ENCODE measurements at places on chromosomes 11 and 22.

GRCh38 chr22:26259510-26259909, 90.2 kb downstream of the SEZ6L start:
- no peak for DNase-seq

- DNase-seq = peak; percentile 6
Observed at GRCh38 chr11:2807801-2808241, 77.8 kb downstream of the CDKN1C start.

GRCh38 chr11:122336706-122337105, 220.7 kb upstream of the BLID start:
- no peak for DNase-seq

- DNase-seq = no peak
Observed at GRCh38 chr22:46537946-46538813, 760 bp upstream of the CELSR1 start.

GRCh38 chr11:75596914-75597313, 34.9 kb downstream of the SERPINH1 start:
- no peak for DNase-seq

- no peak for DNase-seq
Observed at GRCh38 chr11:34040571-34040970, 11.0 kb upstream of the CAPRIN1 start.

DNA sequence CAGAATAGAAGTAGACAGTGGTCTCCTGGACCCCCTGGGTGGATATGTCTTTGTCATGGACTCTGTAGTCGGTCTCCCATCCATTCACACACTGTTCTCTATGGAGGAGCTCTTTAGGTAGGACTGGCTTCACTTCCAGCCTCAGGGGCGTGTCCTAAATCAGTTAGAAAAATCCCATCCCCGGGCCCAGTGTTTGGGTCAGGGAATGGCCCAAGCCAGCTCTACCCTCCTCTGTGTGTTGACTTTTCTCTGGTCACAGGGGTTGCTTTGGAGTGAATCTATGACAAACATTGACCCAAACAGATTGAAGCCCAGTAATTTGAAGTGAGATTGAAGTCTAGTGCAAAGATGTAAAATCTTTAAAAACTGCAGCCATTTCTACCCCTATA, 34.0 kb downstream of the WEE1 start:
- DNase-seq = no peak

- no peak for DNase-seq
Observed at GRCh38 chr11:30938171-30938570, 352.0 kb upstream of the MPPED2 start.

DNA sequence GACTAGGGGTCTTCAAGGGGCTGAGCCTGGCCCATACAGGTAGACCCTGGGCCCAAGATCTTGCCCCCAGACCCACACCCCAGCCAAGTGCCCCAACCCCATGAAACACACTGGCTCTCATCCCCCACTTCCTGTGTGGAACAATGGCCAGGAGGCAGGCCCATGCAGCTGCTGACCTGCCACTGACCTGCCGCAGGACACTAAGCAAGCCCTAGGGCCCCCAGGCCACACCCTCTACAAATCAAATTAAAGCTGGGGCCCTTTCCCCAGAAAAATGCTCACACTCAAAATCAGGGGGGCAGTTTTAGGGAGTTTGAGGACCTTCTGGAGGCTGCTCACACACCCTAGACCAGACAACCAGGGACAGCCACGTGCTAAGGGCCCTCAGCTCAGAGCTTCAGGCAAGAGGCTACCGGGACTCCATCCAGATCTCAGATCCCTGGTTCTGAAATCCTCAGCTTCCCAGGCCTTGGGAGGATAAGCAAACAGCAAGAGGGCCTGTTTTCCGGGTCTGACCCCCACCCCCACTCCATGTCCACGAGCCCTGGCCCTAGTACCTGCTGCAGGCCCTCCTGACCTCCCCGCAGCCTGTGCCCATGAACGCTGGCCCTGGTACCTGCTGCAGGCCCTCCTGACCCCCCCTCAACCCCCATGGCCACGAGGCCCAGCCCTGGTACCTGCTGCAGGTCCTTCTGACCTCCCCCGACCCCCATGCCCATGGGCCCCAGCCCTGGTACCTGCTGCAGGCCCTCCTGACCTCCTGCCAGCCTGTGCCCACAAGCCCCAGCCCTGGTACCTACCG, 10.0 kb downstream of the CARD10 start:
- DNase-seq = no peak

DNA sequence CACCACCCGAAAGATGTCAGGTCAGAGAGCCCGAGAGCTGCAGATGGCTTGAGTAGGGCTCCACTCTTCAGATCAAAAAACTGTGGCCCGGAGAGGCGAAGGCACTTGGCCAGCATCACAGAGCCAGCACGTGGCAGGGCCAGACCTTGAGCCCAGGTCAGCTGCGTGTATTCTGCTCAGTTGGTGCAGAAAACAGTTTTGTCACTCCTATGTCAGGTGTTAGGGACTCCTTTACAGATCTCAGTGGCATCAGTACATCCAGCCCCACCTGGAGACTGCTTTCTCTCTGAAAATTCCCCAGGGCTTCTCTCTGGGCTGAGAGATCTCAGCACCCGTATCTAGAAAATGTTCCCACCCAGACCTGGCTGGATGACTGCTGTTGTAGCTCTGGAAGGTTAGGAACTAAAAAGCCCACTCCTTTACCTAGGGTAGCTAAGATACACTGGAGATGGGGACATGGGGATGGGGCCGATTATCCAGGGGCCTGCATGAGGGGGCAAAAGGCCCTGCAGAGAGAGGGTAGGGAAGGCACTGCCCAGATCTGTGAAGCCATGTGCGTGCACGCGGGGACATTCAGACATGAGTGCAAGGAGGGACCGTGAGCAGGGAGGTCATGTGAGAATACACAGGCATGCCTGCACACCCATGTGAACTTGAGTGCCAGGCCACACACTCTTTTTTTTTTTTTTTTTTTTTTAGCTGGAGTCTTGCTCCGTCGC, 3.4 kb downstream of the APOA1 start:
- peak; percentile 66 for DNase-seq

DNA sequence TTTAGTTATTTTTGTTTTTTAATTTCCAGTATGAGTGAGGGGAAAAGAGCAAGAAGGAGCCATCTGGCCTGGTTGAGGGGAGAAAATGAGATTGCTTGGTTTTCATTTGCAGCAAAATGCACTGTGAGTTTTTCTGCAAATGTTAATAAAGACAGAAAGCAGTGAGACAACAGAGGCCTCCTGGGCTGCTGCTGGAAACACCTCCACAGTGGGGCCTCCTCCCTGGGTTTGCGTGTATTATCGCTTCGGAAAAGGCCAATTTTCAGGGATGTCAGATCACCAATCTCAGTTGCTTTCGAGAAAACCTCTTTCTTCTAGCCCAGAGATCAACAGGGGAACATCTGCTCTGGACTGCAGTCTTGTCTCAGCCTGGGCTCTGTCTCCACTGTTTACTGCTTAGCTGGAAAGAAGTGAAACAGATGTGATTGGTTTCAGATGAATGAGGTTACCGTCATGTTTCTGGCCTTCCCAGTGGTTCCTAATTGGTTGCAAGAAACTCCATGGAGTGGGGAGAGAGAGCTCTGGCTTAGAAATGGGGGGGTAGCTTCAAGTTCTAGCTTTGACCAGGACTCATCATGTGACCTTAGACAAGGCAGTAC, 17.3 kb downstream of the TSPAN18 start:
- no peak for DNase-seq

DNA sequence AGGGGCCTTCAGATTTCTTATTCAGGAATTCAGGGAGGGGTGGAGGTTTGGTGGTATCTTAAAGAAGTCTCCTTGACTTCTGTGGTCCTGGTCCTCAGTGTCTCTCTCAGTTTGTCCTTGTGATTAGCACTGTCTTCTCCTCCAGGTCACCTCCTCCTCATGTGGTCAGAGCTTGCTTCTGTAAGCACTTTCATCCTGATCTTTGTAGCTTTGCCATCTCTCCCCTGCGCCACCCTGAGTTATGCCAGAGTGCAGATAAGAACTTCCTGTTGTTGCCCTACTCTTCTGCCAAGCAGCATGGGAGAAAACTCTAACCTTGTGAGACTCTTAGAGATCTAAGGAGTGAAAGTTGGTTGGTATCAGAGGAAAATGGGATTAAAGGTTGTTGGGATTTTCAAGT, 30.9 kb downstream of the MICAL2 start:
- no peak for DNase-seq

DNA sequence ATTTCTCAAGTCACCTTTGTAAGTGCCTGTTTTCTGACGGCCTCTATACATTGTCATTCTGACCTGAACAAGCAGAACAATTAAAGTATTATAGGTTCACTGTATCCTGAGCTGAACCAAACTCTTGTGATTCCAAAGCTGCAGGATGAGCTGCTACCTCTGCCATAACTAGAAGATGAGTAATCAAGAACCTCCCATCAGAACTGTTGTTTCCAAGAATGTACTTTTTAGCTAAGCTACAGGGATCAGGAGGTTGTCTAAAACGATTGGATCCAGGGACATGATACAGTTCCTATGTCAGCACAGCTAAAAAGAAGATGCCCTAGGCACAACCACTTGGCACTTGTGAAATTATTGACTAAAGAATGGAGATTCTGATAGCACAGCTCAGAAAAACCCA, 288.4 kb upstream of the CCDC90B start:
- DNase-seq = no peak

DNA sequence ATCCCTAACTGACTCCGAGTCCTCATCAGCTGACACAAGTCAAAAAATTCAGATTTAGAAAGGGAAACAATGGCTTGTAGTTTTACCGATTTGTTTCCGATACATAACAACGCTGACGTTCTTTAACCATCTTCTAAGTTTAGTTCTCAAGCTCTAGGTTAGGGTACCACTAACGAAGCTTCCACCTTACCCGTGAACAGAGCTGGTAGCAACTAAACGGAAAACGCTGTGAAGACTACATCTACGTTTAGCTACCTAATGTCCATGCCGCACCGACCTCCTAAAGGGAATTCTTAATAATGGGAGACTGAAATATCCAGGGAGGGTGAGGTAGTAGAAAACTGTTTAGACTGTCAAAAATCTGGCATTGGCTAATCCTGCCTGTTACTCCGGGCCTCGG, 1.0 kb downstream of the NUP98 start:
- DNase-seq = no peak

- peak; percentile 38 for DNase-seq
Observed at GRCh38 chr11:35303596-35304385, 115.6 kb downstream of the SLC1A2 start.

DNA sequence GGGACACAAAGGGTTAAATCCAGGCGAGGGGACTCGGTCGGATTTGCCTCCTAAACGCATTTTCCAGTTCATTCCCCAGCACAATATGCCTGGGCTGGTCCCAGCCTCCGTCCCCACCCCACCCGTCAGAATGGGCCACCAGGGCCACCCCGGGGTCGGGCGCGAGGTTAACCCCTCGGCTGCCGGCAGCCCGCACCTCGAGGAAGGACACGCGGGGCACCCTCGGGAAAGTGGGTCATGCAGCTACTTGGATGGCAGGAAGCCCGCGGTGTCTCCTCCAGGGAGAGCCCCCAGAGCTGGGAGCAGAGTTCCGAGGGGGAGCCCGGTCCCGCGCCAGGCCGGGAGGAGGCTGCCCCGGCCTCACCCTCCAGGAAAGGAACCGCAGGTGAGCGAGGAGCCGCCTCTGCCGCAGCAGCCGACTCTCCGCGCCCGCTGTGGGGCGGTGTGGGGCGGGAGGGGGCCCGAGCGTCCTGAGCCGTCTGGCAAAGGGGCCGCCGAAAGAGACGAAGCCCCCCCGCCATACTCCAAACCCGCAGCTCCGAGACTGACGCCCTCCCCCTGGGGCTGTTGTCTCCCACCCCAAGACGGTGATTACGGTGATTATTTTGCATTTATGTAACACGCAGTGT, 1.4 kb downstream of the NECTIN1 start:
- DNase-seq = peak; percentile 22

- DNase-seq = peak; percentile 51
Observed at GRCh38 chr11:110026858-110027626, 66.2 kb upstream of the ZC3H12C start.

DNA sequence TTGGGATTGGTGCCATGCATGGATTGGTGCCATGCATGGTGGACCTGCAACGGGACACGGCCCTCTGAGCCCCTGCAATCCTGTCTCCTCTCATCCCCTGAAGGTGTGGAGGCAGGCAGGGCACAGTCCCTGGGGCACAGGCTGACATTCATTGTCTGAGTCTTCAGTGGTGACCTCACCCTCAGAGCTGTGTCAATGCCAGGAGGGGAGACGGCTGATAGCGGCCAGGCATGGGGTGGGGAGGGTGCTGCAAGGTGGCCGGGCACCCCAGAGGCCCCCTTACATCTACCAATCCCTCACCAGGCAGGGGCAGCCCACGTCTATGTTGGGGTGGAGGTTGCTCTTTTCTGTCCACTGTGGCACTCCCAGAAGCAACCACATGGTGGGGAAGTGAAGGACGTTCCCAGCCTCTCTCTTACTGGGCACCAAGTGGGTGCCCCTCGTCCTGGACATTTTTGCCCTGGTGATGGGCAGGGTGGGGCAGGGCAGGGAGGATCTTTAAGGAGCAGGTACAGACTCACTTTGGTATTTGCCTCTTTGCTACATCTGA, 47.6 kb downstream of the NECTIN1 start:
- no peak for DNase-seq

DNA sequence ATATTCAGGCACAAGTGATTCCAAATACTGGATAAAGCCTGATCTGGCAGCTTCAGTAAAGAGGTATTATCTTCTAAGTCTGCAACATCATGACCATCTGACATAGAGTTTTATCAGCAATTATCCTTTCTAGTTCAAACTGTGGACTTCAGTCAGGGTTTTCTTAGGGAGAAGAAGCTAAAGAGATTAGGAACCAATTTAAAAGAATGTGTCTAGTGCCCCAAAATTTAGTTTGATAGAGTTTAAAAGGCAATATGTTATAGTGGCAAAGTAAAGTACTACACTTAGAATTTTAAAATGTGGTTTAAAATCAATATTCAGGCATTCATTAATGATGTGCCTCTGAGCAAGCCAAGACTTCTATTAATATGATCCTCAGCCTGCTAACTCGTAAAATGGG, 5.4 kb downstream of the PAK1 start:
- DNase-seq = no peak
